HCT116 (cell line): ENCODE measurements at places on chromosomes 1 and 21.

DNA sequence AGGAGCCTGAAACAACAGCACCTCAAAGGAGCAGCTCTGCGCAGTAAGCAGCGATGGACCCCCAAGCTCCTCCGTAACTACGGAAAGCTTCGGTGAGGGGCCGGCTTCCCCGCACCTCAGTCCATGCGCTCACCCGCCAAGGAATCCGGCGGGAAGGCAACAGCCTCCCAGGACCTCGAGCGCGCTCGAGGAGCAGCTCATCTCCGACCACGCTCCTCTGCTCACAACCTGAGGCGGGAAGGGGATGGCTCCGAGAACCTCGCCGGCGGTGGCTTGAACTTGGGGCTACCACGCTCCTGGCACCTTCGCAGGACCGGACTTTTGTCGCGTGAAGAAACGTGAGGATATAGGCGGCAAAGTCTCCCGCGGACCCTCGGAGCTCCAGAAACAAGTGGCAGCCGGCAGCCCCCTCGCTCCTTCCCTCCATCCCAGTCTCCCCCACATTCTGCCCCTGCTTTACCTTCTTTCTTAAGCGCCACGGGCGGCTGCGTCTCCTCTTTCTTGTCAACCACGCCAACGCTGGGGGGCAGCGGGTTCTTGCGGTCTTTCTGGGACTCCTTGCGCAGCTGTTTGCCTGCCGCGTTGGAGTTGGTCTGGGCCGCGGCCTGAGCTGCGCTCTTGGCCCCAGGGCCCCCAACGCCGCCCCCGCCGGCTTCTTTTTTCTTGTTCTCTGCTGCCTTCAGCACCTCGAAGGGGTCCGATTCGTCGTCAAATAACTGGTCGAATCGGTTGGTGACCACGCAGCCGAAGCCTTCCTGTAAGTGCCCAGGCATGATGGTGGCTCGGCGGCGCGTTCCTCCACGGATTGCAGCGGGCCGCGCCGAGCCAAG is 459 bp downstream of the SERBP1 start:
- no peak for DNase-seq

DNA sequence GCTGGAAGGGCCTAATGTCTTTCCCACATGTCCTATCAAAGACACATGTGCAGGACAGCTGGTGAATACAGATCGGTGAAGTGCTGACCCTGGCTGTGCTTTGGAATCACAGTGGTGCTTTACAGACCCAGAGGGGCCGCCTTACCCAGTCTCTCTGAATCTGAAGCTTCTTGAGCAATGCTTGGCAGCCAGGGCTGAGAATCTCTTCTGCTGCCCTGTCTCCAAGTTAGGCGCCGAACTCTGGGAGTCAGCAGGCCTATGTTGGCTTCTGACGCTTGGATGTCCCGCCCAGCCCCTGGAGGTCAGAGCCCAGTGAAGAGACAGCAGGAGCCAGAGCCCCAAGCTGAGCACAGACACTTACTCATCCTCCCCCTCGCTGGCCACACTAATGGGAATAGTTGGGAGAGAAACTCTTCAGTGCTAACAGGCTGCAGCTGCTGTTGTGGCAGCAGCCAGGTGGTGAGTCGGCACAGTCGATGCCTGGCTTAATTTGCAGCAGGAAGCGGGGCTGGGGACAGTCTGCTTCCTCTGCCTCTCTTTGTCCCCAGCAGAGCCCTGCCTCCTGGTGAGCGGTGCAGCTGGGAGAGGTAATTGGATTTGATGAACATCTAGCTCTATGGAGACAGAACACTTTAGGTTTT is 68.1 kb downstream of the URB2 start:
- no peak for DNase-seq

DNA sequence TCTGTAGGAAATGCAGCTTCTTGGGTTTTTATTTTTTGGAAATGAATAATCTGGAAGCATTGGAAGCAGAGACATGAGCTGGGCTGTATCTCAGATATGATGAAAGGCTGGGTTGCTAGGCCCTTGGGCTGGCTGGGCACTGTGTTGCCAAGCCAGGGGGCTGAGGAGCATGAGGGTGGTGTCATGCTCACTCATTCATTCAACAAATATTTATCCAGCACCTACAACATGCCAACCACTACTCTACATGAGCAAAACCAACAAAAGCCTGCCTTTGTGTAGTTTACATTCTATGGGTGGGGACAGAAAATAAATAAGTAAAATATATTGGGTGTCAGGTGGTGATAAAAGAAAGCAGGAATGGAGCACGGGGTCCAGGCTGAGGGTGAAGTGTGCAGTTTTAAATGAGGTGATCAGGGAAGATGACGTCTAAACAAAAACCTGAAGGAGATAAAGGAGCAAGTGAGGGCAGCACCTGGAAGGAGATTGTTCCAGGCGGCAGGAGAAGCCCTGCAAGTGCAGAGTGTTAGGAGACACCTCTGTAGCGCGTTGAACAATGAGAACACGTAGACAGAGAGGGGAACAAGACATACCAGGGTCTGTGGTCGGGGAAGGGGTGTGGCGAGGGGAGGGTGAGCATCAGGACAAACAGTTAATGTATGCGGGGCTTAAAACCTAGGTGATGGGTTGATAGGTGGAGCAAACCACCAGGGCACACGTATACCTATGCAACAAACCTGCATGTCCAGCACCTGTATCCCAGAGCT is 10.9 kb downstream of the TAGLN2 start:
- no peak for DNase-seq

- DNase-seq: no peak
Measured at GRCh38 chr1:246769306-246769705, 45.1 kb downstream of the SCCPDH start.

- DNase-seq: peak; percentile 38
Measured at GRCh38 chr1:110196917-110197765, 13.0 kb upstream of the KCNC4 start.
